Hepatic stellate cell (primary cell): ENCODE measurements at places on chromosomes 16 and 17.
A peak's percentile ranks its signal among the peaks of the same experiment; 100 is the strongest.

DNA sequence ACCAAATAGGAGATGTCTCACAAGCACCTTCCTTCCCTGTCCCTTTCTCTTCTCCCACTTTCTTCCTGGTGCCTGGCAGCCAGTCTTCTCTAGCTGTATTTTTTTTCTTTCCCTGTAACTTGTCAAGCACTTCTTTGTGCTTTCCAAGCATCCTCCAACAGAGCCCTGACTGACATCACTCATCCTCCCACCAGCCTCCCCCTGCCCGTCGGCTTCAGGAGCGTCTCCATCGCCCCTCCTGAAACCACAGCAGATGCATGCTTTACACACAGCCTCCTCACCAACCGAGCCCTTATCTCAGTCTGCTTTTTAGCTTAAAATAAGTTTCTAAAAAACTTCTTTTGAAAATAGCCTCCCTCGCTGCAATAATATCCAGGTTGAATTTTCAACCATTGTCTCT lies 268.7 kb upstream of the CDH5 start:
- no peak for DNase-seq

DNA sequence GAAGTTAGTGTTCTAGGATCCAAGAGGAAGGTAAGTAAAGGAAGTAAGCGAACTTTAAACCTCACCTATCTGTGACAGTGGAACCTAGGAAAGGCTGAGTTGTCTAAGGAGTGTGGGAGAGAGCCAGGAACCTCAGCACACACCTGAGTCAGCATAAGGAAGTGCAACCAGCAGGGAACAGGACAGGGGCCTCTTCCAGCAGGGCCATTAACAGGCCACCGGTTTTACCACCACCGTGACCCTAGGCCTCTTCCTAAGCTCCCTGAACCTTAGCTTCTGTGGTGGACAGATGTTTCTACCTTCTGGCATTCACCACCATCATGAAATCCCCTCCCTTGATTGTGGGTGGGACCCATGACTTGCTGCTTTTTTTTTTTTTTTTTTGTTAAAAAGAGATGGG lies 26.7 kb upstream of the GPATCH8 start:
- no peak for DNase-seq

DNA sequence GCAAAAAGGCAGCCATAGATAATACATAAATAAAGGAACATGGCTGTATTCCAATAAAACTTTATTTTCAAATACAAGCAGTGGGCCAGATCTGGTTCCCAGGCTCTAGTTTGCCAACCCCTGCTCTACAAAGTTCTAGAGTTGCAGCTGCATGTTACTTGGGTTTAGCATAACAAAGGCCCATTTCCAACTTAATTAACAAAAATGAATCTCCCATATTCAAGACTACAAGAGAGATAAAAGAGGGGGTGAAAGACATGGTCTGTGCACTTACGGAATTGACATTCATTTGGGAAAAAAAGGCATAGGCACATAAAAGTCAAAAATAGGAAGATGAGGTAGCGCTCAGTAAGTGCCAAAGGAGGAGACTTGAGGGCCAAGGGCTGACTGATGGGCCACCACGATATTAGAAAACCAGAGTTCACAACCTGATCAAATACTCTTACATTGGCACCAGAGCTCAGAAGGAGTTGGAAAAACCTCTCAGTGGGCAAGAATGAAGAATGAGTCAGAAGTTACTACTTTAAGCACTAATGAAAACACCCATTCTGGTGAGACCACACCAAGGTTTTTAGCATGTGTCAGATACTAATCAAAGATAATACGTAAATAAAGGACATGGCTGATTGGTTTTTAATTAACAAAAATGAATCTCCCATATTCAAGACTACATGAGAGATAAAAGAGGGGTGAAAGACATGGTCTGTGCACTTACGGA lies 164.0 kb downstream of the VPS53 start:
- DNase-seq = no peak

GRCh38 chr17:7355053-7355452 lies at the start of gene TMEM95:
Gene TMEM95, plus strand, starts transcription at chr17:7355156. Its CDS starts 49 bp downstream, at chr17:7355205.
- no peak for DNase-seq

DNA sequence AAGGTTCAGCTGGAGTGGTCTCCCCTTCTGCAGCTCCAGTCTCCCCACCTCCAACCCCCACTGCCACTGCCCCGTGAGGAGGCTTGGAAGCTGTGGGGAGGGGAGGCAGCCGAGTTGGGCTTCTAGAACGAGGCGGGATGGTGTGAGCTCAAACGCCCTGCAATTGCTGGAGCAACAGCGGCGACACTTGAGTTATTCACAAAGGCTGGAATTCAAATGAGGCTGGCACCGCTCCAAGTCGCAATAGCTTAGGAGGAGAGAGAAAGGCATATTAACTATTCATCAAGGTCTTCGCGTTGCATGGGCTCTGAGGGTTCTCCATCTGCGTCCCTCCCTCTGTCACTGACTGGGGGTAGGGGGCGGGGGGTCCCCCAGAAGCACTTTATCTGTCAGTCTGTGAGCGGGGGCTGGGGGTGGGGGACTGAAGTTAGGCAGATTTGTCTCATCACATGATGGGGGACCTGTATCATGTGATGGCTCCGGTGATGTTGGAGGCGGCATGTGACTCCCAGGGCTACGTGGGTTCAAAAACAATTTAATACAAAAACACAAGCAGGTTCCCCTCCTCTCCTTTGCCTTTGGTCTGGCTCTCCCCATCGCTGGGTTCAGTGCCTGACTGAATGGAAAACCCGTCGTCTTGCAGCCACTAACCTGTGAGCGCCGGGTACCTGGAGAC lies 70.5 kb downstream of the RBBP6 start:
- peak; percentile 14 for DNase-seq

DNA sequence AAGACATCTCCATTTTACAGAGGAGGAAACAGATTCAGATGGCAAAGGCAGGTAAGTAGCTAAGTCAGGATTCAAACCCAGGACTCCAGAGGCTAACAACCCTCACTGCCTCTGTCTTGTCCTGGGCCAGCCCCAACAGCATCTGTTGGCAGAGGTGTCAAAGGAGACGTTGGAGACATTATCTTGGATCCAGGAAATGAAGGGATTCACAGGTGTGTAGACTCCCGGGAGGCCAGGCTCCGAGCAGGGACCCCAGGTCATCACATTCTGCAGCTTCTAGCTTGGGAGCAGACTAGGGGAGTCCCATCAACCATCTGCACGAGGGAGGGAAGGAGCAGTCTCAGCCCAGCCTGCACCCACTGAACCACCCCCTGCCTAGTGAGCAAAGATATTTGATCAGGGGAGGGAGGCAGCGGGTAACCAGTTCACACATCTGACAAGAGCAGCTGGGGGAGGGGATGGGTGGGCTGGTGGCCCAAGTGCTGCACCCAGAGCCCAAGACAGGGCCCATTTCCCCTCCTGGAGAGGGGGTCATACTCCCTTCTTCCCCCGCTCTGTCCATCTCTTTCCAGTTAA lies 1.0 kb upstream of the B9D1 start:
- no peak for DNase-seq

GRCh38 chr17:48878920-48879898 lies 13.4 kb upstream of the ATP5MC1 start:
- DNase-seq = peak; percentile 80

DNA sequence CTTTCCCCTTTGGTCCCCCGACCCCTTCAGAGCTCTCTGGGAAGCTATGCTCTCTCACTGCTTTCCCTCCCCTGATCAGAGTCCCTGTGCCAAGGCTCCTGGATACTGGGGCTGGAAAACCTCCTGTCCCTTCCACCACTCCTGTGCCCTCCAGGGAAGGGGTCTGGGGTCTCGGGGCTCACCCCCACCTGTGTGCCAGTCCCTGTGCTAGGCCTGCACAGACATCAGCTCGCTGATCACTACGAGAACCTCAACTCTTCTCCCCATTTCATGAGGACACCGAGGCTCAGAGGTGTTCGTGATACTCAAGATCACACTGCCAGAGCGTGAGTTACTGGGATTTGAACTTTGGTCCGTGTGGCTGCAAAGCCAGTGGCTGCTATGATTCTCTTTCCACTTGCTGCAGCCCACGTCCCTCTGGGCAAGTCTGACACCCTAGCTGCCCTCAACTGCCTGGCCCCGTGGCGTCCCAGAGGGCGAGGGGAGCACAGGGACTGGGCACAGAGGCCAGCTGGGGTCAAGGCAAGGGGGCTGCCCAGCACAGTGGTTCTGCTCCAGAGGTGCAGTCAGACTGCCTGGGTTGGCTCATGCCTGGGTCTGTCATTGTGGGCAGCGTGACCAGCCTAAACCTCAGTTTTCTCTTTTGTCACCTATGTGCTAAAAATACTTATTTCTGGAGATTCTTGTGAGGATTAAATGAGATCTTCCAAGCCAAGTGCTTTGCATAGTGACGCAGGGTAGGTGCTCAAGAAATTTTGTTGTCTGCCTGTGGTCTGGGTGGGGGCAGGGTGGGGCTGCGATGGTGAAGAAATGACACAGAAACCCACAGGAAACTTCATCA lies 43.8 kb upstream of the TOB1 start:
- DNase-seq = no peak

DNA sequence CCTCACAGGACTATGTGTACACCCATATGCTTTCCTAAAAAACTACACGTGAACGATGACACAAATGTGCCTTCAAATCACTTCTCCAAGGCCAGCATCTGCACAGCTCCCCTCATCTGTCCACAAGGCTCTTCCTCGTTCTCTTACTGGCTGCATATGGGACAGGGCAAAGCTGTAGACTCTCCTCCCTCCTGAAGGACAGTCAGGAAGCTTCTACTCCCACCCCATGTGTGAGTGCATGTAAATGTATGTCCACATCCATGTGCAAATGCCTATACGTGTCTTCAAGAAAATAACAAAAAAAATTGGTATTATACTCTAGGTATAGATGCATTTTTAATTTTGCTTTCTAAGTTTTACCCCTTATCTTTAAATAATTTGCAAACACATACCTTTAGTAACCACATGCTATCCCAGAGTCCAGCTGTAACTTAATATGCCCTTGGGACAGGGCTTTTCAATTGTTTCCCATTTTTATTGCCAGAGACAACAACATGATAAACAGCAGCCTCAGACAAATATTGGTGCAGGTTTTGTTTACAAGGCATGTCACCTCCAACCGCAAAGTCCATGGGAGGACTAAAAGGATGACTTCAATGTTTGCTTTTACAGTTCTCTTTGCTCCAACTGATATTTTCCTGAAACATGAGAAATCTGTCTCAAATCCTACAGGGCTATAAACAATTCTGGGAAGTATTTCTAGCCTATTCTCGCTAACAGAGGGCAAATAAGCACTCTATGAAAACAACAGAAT lies 31.6 kb upstream of the FAAP100 start:
- no peak for DNase-seq

DNA sequence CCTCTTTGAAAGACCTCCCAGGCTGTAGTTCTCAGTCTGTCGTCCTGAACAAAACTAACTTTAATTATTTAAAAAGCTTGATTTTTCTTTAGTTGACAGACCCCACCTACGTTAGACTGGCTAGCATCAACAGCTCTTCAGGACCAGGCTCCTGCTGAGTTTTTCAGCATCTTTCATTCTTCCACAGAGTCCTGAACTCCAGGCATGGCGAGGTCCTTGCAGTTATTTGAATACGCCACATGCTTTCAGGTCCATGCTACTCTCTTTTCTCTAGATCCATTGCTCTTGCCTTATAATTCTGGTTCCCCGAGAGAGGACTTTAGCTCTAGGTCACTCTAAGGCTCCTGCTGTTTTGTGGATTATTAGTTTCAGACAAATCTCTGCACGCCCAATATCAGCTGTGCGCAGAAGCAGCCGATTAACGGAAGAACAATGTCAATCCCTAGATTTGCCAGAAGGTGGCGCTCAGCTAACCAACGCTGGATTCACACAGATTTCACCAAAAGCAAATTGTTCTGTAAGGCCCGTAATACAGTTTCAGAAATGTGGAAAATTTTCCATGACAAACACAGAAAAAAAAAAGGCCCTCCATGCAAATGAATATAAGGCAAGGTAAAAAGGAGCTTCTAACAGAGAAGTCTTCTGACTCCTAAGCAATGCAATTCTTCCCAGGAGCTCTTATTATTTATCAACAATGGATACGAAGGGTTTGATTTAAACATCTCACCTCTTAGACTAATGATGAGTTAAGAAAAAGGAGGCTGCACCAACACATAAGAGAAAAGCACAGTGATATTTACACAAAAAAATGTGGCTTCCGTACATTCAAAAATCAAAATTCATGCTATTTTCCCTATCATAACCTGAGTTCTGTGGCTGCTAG lies 33.5 kb upstream of the BCO1 start:
- peak; percentile 54 for DNase-seq

GRCh38 chr17:77303620-77304019 lies 162.9 kb downstream of the SEC14L1 start:
- DNase-seq = no peak

DNA sequence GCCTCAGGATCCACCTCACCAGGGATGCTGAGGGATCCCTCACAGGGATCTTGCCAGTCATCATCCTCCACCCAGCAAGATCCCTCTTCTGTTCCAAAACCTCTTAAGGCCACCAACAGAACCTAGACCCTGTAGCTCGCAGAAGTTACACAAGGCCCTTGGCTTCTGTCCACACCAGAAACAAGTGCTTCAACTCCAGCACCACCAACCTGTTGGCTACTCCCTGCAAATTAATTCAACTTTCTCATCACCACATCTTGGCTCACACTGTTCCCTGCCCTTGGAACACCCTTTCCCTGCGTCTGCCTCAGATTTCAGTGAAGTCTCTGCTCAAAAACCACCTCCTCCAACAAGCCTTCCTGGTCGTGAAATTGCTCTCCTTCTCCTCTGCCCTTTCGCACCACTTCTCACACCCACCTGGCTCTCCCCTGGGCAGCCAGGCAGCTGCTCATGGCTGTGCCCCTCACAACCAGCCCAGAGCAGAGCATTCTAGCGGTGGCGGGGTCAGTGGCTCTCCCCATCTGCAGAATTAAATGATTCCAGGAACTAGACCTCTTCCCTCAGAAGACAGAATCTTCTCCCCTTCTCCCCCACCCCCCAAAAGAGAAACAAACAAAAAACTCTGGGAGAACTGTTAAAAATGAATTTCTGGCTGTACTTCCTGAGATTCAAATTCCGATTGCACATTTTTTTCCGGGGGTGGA lies 1.8 kb downstream of the PLLP start:
- DNase-seq = no peak

- no peak for DNase-seq
Measured at GRCh38 chr17:10311131-10311530, 61.7 kb downstream of the MYH13 start.

DNA sequence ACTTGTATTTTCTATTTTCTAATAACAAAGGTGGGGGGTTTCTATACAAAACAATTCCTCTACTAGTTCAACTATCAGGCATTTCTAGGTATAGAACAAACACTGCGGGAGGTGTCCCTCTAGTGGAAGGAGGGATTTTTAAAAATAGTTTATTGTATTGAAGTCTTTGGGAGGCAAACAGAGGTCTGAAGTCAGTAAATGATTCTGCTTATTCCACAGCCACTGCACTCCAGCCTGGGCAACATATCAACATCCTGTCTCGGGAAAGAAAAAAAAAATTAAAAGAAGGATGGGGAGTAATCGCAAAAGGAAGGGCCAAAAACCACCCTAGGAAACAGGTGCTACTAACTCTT lies 648 bp upstream of the ERCC4 start:
- peak; percentile 17 for DNase-seq
